Fibroblast of the aortic adventitia (primary cell): ENCODE measurements at places on chromosomes 16 and 17. TPM values are rescaled to one million over a fixed set of nuclear protein-coding genes. Genes with fewer than 3 reads are reported as not detected.

DNA sequence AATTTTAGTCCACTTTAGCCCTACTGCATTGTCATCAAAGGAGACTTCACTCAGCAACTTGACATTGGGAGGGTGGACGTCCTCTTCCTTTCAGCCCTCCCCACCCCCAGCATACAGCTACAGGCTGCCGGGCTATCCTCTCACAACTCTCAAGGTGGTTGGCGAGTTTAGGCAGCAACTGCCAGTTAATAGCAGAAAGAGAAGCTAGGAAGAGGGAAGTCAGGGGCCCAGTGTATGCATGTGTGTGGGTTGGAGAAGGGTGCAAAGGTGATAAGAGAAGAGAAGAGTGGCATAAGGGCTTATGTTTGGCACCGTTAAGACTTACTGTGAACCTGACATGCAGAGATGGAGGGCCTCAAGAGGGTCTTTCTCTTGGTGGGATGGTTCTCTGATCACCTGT lies 31.8 kb downstream of the CCL4 start:
- no peak for DNase-seq

- no peak for DNase-seq
Observed at GRCh38 chr17:21078016-21078780, 35.4 kb upstream of the USP22 start.

Gene KRTAP4-5
- total RNA-seq = not detected in 2 replicates

Gene PTX4
- total RNA-seq = not detected in 2 replicates

Gene CEP95
- total RNA-seq = 32.8 and 51.7 TPM in 2 replicates
